ENCODE measurements at places on chromosomes 13 and 19. TPM values are rescaled to one million over a fixed set of nuclear protein-coding genes. Genes with fewer than 3 reads are reported as not detected.

DNA sequence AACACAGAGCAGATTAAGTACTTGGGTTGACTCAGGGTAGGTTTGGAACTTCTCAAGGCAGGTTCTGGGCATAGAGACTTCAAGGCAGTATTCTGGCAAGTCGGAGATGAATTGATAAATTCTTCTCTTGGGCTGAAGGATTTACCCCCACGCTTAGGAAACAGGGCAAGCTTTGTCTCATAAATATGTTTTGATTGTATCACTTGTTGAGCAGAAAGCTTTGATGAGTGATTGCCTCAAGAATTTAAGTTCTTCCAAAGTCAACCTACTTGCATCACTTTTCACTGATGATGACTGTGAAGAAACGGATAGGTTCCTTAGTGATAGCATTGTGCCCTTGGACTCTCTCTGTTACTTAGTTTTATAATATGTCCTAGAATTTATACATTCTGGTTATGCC, 258.6 kb upstream of the DACH1 start:
- no peak for DNase-seq

DNA sequence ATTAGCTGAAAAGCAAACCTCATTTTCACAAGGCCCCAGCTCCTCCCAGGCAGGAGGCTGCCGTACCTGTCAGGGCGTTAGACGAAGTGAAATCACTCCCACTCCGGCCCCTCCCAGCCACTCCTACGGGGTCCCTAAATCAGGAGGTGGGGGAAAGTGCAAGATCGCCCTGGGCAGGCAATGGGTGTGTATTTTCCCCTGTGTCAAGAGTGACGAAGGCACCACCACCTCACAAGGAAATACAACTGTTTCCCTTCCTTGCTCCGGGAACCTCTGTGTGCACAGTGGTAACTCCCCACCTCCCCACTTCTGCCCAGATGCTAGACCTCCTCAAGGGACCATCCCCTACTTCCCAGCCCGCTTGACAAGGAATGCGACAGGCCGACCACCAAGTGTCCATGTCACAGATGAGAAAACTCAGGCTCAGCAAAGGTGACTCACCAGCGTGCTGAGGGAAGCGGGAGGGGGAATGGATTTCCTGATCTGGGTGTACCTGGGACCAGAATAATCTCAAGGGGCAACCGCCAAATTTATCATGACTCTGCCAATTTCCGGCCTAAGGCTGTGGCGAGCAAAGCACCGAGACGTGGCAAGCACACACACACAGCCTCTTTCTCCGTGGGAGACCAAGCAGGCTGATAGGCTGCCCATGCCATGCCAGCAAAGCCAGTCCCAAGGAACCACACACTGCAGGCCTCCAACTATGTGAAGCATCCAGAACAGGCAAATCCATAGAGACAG, 7.3 kb downstream of the PPP6R1 start:
- no peak for DNase-seq

DNA sequence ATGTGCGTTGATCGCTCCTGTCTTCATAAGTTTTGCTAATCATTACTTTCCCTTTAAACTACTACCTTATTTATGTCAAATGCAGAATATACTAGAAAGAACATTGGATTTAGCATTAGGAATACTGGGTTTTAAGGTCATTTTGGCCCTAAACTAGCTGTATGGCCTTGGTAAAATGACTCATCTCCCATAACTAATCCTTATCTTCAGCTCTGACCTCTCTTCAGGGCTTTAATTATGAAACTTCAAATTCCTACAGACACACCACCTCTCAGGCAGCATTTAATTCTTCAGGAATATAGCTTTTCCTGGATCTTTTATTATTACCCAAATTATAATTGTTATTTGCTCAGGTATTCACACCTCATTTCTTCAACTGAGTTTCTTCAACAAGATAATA, 121.2 kb downstream of the STARD13 start:
- no peak for DNase-seq

GRCh38 chr13:37173214-37173613, 67.8 kb upstream of the CSNK1A1L start:
- no peak for DNase-seq

DNA sequence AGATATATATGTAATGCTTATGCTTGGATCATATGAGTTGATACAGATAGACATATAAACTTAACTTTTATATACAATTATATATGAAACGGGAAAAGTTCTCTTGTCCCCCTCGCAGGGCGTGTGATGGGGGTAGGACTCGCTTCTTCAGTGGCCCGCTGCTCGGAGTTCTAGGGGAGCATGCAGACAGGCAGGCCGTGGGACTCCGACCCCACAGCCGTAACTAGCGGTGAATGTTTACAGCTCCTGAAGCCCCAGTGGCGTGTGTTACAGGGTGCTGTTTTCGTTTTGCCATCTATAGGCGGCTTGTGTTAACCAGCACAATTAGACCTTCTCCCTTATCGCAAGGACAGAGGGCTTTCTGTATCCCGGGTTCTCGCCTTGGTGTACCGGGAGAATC, 1899.8 kb downstream of the PCDH9 start:
- no peak for DNase-seq

- DNase-seq, result no peak
Measured at GRCh38 chr13:83773961-83774360, 108.3 kb downstream of the SLITRK1 start.

DNA sequence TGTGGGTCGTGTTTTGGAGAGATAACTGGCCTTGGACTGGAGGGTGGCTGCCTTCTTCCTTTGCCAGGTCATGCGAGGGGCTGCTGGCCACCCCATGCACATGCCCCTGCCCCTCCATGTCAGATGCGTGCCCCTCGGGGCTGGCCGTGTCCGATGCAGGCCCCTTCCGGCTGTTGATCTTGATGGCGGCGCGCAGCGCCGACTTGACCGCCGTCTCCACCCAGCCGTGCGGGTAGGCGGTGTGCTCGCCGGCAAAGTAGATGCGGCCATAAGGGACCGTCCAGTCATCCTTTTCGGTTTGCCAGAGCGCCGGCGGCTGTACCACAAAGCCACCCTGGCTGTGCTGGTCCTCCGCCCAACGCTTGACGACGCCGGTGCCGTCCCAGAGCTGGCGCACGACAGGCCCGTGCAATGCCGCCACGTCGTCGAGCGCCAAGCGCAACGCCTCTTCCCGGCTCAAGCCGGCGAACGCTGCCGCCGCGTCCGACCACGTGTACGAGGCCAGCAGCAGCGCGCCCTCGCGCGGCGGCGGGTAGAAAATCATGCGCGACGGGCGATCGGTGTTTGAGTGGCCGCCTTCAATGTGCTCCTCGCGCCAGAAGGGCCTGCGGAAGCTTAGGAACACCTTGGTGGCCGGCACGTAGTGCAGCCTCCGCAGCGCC, 6.9 kb downstream of the IL4I1 start:
- peak; percentile 83 for DNase-seq

DNA sequence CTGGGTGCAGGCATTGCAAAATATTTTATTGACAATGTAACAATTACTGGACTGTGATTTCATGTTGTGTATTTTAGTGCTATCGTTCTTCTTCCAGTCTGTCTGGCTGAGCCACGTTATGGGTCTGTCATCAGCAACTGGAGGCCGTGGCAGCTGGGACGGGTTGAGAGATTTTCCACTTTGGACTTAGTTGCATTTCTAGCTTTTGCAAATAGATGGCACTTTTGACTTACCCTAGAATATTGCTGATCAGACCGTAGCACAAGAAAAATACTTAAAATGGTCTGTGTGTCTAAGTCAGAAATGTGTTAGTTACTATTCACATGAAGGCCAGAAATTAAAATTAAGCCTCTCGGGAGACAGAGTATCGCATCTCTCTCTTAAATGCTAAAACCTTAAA, 211.1 kb downstream of the TEX29 start:
- DNase-seq, result no peak

- peak; percentile 98 for DNase-seq
Measured at GRCh38 chr19:15452111-15453047, 2.6 kb upstream of the WIZ start.

GRCh38 chr19:30556230-30556711, 184.1 kb downstream of the ZNF536 start:
- DNase-seq, result no peak

GRCh38 chr19:18960370-18960769, 19.4 kb upstream of the HOMER3 start:
- DNase-seq, result no peak

GRCh38 chr13:106088085-106088484, 447.4 kb downstream of the EFNB2 start:
- no peak for DNase-seq

DNA sequence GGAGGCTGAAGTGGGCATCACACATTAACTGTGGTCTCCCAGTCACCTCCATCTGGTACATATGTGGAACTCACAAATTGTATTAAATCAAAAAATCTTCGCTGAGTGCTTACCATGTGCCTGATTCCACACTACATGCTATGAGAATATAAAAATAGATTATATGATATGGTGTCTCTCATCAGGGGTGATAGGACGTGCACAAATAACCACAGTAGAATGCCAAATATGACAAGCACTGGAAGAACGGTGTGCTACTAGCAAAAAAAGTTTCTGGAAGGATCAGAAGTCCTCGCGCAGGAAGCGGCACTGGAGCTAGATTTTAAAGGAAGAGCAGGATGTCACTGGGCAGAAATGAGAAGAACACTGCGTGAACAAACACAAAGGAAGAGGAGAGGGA, 62.3 kb downstream of the TBC1D4 start:
- no peak for DNase-seq

The GPR4 gene
- 3.7 TPM for total RNA-seq

The GNA15 gene
- total RNA-seq, result 2.4 TPM

The ZNF44 gene
- total RNA-seq, result 9.2 TPM

The ZNF98 gene
- total RNA-seq, result 1.8 TPM

The CRB3 gene
- total RNA-seq, result not detected

The SHISA7 gene
- total RNA-seq, result not detected

The KLF1 gene
- not detected for total RNA-seq

The CEACAM3 gene
- total RNA-seq, result not detected

The RXFP2 gene
- not detected for total RNA-seq

All from right cardiac atrium (tissue), 5 donors.